Stimulated activated CD4-positive, alpha-beta T cell treated with anti-CD3 and anti-CD28 coated beads, Interleukin-15, amount 100 ng/mL, for 24 hours (primary cell): ENCODE measurements at places on chromosomes 2 and 18.

DNA sequence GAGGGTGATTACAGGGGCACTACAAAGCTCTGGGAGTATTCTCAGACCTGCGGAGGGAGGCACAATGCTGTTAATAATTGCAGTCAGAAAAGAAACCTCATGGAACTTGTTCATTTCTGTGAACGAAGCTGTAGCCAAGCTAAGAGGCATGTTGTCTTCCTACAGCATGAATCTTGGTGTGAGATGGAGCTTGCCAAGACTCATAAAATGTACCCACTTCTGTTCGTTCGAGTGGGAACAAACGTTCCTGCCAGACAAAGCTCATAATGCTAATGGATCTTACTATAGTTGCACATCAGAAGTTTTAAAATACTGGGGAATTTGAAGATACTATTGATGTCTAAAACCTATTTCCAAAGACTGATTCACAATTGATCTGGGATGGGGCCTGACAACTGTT lies 489.1 kb downstream of the ZEB2 start:
- no peak for DNase-seq

DNA sequence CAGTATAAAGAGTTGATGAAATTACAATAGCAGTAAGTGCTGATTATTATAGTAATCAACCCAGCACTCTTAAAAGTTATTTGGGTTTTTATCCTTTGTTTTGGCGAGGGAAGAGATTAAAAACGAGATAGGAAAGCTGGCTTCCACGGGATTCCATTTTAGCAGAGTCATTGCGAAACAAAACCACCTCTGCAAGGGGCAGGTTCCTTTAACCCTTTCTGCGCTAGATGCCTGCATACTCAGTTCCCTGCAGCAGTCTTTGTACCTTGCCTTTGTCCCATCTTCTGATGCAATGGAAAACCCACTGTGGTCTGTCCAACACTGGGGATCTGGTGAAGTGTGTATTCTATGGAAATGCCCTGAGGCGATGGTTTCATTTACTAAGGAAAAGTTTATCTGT lies 2.7 kb downstream of the YPEL5 start:
- peak; percentile 64 for DNase-seq

DNA sequence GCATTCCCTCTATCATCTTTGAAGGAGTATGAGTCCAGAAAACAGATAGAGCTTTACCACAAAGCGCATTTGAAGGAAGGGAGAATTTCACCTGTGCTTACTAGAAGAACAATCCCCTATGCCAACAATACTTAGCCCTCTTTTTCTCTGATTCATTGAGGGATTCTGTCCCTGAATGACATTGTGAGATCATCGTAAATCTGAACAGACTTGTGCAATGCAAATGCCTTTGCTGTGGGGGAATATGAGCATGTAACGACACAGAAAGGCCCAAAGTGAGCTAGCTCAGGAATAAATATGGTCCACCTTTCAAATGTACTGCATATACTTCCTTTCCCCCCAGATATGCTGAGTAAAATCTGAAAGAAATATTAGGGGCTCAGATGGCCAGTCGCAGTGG lies 67.6 kb downstream of the SCN1A start:
- no peak for DNase-seq

GRCh38 chr2:1010415-1010930 lies 59.8 kb downstream of the SNTG2 start:
- DNase-seq, result no peak

DNA sequence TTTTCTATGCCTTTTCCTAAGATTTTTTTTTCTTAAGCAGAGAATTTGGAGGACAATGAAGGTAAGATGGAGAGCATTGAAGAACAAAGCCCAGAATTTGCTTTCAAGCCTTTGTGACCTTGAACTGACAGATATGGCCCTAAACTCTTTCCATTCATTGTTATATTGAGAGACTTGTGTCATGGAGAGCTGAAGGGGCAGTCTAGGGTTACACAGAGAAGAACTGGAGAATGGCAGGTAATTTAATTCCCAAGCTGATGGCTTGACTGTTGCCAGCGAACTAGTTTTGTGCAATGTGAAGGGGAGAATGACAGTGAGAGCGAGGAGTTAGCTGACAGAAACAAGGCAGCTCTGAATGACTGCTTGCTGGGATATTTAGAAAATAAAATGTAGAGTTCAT lies 1344.2 kb downstream of the LRP1B start:
- DNase-seq, result no peak

DNA sequence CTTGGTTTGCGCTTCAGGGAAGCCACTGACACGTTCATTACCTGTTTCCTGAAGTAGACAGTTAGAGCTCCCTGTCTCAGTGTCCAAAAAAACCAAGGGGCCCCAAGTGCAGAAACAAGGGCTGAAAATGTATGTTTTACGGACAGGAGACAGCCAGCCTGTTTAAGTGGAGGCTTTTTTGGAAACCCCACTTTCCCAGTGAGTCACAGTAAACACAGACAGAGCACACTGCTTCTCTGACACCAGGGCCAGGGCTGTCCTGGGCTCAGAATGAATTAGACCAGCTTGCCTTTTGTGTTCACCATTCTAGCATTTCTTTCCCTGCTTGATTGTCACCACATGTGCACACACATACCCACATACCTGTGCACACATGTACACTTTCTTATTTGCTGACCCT lies 128.6 kb downstream of the SH3RF3 start:
- DNase-seq, result no peak

GRCh38 chr18:69956057-69956456 lies 8.4 kb upstream of the CD226 start:
- DNase-seq, result no peak

DNA sequence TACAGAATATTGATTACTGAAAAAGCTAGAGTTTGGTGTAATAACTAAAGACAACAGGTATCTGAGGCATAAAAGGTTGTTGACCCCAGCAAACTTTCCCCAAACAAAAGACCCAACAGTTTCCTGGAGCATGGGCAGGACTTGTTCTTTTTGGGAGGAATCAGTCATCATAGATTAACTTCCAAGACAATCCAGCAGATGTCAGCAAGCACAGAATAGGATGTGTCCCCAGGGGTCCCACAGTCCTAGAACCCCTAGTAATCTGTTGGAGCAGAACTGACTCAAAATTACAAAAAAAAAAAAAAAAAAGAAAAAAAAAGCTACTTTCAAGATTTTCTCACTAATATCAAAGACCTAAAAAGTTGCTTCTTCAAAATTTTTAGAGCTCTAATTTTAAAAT lies 564.7 kb upstream of the SLC39A10 start:
- DNase-seq, result no peak

DNA sequence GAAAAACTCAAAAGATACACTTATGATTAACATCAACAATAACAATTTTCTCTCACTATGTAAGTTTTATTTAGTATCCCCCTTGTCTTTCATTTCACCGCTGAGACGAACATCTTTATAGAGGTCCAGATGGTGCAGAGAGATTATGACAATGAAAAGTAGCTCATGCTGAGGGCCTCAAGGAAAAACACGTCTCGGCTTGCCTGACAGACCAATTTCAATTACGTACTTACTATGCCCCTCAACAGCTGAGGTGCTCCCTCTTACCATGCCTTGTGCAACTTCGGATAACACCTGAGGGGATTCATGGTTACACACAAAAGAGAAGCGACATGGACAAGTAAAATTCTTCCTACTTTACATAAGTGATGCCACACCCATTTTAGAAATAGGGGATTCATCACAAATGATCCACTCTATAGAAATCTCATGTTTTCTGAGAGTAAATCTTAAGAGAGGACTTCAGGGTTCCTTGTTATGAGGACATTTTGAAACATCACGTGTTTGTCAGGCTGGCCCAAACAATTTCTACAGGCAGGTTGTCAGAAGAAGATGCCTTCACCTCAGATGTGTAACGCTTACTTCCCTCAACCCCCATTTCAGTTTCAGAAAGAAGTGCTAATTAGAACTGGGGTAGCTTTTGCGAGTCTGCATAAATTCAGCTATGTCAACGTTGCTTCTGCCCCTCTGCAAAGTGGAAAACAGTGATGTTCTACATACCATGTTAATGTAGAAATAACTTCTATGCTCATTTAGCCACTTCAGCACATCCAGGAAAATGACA lies 191.4 kb downstream of the NRXN1 start:
- DNase-seq, result no peak

DNA sequence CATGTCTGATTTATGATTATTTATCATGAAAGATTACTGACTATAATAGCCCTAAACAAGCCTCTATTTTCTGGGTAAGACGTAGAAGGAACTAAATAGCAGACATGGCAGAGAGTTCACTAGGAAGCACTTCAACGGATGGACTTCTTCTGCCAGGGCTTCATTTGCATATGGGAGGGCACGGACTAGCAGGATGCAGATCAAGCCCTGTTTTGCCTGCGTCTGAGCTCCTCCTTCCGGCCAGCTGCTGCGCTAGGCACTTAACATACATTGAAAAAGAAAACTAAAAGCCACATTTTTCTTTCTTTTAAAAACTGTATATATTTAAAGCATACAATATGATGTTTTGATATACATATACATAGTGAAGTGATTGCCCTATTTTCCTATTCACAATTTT lies 340.0 kb upstream of the MEX3C start:
- peak; percentile 12 for DNase-seq

DNA sequence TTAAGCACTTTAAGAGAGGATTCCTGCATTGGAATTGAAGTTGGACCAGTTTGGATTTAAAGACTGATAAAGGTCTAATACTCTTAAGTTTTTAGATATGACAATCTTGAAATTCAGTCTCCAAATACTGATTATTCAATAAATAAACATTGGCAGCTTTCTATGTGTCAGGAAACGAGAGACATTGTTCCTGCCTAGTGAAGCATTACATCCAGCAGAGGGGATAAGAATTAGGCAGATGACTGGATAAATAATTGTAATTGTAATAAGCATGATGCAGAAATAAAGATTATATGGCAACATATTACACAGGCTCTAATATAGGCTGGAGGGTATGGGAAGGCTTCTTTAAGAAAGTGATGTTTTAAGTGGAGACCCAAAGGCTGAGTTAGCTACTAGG lies 226.5 kb upstream of the MMADHC start:
- no peak for DNase-seq

DNA sequence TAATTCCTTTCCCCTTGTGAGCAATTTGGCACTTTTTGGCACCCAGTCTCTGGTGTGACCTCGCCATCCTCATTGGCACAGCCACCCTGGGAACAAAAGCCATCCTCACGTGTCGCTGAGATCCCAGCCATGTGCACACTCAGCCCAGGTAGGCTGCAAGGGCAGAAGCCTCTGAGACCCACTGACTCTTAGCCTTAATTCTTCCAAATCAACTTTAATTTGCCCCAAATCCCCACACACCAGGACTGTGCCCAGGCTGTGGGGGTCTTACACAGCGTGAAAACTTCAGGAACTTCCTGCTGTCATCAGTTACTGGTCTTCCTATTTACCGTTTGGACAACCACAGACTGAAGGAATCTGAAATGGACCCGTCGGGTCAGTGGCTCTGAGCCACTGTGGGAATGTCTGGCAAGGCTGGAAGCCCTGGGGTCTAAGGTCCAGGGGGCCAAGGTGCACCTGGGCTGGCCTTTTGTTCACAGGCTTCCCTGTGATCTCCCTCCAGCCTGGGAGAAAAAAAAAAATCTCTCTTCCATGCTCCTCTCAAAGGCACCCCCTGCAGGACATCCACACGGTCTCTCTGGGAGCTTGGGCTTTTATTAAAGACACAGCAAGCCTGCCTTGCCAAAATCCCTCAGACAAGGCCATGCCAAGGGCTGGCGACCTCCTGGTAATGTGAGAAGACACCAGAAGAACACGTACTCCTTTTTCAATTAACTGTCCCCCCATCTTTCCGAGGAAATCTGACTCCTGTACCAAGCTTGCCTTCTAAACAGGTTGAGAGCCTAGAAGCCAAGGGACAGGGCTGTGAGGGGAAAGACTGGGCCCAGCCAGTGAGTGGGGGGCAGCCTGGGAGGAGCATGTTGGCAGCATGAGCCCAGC lies 42.1 kb upstream of the LAPTM4A start:
- no peak for DNase-seq

DNA sequence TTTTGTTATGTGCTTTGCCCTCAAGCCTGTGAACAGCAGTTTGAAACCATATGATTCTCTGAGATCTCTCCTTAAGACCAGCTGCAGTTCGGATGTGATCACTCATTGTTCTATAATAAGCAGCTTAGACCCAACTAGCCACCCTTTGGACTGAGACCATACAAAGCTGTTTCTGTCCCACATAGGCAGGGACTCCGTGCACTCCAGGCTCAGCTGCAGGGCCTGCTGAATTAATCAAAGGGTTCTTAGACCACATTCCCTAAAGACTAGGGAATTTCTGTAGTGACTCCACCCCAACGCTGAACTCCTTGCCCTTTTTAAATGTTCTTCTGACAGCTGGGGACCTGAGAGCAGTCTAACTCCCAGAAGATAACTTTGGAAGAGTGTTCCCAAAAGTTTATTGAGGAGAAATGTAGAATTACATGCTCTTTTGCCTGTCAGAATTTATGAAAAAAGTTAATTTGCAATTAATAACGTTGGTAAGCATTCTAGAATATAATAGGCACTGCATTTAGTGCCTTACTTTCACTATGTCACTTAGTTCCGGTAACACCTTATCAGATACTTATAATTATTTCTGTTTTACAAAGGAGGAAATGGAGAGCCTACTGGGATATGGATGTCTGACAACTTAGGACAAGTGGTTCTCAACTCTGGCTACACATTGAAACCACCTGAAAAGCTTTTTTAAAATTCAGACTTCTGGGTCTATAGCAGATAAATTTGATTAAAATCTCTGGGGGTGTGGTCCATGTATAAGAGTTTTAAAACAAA lies 42.3 kb downstream of the GULP1 start:
- no peak for DNase-seq

- DNase-seq, result no peak
Observed at GRCh38 chr2:10457846-10458598, 9.9 kb upstream of the ODC1 start.

DNA sequence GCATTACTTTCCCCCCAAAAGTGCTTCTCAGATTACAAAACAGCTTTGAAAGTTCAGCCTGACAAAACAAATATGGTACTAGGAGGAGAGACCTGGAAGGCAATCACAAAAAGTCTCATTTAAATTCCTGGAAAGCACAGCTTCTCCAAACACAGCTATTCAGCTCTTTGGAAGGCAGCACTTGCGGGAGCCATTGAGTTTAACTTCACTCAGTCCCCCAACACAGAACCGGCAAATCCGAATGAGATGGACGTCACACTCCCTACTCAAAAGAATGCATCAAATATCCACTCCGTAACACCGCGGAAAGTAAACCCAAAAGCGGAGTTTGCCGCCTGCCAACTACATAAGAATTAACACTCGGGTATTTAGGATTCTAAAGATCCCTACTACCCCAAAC lies 638 bp downstream of the ST6GAL2 start:
- DNase-seq, result no peak

DNA sequence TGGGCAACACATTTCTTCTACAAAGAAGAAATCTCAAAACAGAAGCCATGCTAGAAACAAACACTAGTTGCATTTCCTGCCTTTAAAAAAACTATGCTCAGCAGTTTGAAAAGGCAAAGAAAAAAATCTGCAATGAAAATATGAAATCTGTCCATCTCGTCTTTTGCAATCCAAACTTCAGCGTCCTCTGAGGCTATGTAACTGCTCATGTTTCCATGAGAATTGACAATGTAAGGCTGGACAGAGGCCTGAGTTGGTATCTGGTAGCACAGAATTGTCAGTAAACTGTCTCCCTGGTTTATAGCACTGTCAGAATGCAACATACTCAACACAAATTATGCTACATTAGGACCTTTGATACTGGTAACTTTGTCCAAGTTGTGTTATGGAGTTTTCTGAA lies 429.9 kb downstream of the ARHGAP15 start:
- no peak for DNase-seq

- no peak for DNase-seq
Observed at GRCh38 chr18:33578518-33579348, 714 bp downstream of the ASXL3 start.

- peak; percentile 48 for DNase-seq
Observed at GRCh38 chr2:95024960-95025405, 525 bp upstream of the MAL start.

- no peak for DNase-seq
Observed at GRCh38 chr2:209602259-209602658, 169.4 kb upstream of the UNC80 start.
